ENCODE measurements at places on chromosomes 2 and 18. TPM values are rescaled to one million over a fixed set of nuclear protein-coding genes. Genes with fewer than 3 reads are reported as not detected.

Gene SGO2
- 6.2 TPM for total RNA-seq

Gene FAM124B
- 177 TPM for total RNA-seq

Gene ANKRD23
- total RNA-seq = 1.9 TPM

Gene CIAO1
- total RNA-seq = 125 TPM

Gene ECEL1
- not detected for total RNA-seq

Gene CTNNA2
- not detected for total RNA-seq

Gene C1QL2
- not detected for total RNA-seq

Gene PDE1A
- 1.7 TPM for total RNA-seq

Gene DSG4
- not detected for total RNA-seq

Gene BBS5
- total RNA-seq = 2.6 TPM

Gene TMEM237
- total RNA-seq = 44.4 TPM

Gene TP53I3
- total RNA-seq = 62.5 TPM

Gene CHRNG
- total RNA-seq = not detected

Gene SCG2
- total RNA-seq = not detected

Gene UGT1A6
- not detected for total RNA-seq

Gene GMCL1
- 4.9 TPM for total RNA-seq

Gene PNPT1
- total RNA-seq = 24.5 TPM

Gene EVX2
- total RNA-seq = not detected

Data from vein endothelial cell (primary cell).